H4 (cell line): ENCODE measurements at places on chromosomes 12 and 14. TPM values are rescaled to one million over a fixed set of nuclear protein-coding genes. Genes with fewer than 3 reads are reported as not detected.

DNA sequence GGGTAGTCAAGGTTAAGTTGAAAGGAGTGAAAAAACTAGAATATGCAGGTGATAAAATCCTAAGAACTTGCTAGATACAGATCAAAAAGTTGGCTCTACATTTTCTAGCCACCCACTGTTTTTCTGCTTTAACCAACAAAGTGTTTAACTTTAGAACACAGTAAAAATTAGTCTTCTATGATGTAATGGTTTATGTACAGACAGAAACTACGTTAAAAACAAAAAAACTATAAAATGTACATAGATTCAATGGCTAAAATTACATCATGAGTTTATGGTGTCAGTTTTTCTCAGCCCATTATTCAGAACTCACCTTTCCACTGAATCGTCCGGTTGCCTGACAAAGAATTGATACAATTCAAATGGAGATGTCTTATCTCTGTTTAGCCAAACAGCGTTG is 2.1 kb downstream of the YARS2 start:
- DNase-seq: no peak

DNA sequence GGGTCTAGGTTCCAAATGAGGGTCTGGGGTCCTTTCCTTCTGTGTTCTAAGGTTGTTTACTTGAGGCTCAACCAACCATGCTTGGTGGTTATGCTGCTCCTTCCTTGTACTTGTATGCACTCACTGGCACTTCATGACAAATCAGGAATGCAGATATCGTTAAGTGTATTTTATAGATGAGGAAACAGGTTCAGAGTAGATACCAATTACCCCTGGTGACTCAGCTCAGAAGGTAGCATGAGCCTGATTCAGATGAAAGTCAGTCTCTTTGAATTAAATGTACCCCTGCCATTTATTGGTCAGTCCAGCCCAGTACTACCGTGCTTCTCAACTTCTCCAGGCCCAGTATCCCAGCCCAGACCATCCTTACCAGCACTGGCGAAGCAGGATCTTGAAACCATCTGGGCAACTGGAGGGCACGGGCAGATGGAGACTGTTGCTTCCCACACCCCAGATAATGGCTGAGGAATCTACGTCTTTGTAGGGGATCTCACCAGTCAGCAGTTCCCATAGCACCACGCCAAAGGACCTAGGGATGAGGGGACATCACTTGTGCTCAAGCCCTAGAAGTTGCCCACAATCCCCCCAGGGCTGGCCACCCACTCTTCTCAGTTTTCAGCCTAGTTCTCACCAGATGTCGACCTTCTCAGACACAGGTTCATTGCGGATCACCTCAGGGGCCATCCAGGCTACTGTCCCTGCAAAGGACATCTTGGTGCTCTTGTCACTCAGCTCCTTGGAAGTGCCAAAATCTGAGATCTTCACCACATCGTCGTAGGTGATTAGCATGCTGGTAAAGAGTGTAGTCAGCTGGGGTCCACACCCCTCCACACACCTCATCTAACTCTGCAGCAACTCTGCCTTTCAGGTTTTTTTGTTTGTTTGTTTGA is 14.3 kb downstream of the MAP3K12 start:
- DNase-seq: no peak

The SYCP3 gene
- total RNA-seq: not detected in 2 replicates

DNA sequence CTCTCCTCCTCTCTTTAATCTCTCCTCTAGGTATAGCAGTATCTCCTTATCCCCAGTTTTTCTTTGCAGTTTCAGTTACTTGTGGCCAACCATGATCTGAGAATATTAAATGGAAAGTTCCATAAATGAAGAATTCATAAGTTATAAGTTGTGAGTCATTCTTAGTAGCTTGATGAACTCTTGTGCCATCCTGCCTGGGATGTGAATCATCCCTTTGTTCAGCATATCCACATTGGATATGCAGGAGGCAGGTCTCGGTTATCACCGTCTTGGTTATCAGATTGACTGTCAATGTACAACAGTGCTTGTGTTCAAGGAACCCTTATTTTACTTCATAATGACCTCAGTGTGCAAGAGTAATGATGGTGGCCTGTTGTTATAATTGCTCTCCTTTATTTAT is 134.0 kb downstream of the TMEM117 start:
- no peak for DNase-seq

The TECPR2 gene
- 3.0 and 3.6 TPM in 2 replicates for total RNA-seq

The AQP2 gene
- total RNA-seq: not detected in 2 replicates
